Mesendoderm (in vitro differentiated cells): ENCODE measurements at places on chromosomes 4 and X.

- peak; percentile 76 for DNase-seq
Measured at GRCh38 chr4:184265546-184266351, 48.1 kb upstream of the ENPP6 start.

DNA sequence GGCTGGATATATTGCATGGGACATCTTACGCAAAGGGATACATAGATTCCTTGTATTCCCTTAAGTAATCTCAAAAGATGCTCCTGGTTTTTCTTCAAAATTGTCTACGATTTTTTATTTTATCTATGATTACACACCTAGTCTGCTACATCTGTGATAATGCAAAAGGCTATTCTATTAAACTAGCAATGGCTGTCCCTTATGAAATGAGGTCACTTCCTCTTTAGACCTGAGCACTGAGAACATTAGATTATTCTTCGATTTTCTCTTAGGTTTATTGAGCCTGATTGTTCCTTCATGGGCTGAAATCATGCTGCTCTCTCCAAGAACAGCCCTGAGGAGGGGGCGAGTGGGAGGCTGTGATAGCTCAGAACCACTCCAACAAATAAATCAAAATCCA is 126.8 kb upstream of the ENPP6 start:
- no peak for DNase-seq

DNA sequence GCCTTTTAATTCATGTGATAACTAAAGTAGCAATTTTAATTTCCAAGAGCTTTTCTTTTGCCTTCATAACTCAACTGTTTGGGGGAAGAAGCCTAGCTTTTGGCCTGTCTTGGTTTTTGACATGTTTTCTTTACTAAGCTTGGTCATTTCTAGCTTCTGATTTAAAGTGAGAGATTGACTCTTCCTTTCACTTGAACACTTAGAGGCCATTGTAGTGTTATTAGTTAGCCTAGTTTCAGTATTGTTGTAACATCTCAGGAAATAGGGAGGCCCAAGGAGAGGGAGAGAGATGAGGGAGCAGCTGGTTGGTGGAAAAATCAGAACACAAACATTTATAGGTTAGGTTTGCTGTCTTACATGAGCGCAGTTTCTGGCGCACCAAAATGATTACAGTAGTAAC is 44.8 kb downstream of the DCLK2 start:
- no peak for DNase-seq

DNA sequence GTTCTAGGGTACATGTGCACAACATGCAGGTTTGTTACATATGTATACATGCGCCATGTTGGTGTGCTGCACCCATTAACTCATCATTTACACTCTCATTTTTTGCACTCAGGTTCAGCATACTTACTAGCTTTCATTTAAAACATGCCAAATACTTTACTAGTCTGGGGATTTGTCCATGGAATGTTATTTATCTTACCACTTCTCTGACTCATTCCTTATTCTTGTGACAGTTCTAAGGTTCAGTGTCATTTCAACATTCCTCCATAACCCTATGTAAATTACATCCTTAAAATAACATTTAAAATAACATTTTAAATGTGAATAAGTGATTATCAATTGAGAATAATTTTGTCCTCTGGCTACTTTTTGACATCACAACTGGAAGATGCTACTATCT is 19.5 kb upstream of the SYTL5 start:
- DNase-seq, result no peak

DNA sequence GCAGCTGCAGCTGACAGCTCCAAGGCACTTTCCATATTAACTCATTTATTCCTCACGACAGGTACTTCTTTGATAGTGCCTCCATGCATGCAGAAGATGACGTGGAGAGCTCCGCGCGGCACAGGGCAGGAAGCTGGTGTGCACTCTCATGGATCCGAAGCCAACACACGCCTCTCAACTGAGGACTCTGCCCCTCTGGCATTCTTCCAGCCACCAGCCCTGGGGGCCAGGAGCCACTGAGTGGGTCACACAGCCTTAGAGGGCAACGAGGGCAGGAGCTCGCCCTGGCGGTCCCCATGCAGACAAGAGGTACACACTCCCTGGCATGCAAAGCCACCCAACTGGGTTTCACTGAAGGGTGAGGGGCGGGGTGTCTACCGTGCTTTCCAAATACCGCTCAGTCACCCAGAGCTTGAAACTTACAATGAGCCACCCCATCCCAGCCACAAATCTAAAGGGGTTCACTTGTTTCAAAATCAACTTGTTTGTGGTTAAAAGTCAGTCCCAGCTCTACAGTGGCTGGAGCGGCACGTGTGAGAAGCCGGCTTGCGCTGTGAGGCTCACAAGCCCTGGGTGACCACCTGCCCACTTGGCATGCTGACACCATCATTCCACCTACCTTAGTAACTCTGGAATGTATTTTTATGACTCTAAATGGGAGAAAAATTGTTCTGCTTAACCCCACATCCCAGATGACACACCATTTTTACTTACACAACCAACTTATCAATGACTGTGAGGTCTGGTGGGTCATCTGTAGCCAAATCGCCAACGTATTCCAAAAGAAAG is 16.2 kb downstream of the NOP14 start:
- no peak for DNase-seq

- peak; percentile 50 for DNase-seq
Measured at GRCh38 chrX:65596270-65597034, 61.9 kb upstream of the LAS1L start.

DNA sequence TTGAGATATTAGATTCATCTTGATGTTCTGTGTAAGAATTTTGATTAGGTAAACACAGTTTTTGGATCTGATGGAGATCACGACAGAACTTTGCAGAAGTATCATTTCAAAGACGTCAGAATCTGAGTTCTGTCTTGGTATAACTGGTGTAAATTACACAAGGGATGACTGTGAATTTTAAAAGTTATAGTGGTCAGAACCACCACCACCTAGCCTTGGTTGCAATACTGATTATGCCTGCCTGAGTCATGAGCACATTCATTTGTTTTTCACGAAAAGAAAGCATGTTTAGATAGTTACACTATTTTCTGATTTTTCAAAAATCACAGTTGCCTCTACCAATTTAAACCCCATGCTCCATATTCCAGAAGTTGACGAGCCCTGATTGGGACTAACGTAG is 54.8 kb downstream of the ZFX start:
- no peak for DNase-seq

- peak; percentile 70 for DNase-seq
Measured at GRCh38 chr4:121656269-121656641, 40.5 kb downstream of the ANXA5 start.

GRCh38 chrX:672931-673330 is 42.3 kb downstream of the SHOX start:
- no peak for DNase-seq

GRCh38 chr4:66328803-66329574 is 658.7 kb upstream of the EPHA5 start:
- DNase-seq, result peak; percentile 30

GRCh38 chrX:3963980-3964379 is 250.5 kb upstream of the PRKX start:
- DNase-seq, result peak; percentile 1

DNA sequence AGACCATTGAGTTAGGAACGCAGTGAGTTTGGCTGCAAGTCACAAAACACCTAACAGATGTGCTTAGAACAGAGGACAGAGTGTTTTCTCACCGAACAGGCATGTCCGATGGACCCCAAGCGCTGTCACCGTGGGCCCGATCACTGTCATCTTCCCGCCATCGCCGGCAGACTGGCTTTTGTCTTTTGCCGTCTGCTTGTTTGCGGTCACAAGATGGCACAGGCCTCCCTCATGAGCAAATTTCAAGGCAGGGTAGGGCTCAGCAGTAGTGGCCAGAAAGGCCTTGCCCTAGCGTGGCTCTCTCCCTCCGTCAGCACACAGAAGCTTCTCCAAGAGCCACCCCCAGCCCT is 21.4 kb upstream of the MRFAP1 start:
- no peak for DNase-seq

GRCh38 chr4:101259876-101260275 is 87.5 kb downstream of the PPP3CA start:
- DNase-seq, result no peak

- DNase-seq, result no peak
Measured at GRCh38 chr4:89101256-89102161, 9.8 kb upstream of the TIGD2 start.

DNA sequence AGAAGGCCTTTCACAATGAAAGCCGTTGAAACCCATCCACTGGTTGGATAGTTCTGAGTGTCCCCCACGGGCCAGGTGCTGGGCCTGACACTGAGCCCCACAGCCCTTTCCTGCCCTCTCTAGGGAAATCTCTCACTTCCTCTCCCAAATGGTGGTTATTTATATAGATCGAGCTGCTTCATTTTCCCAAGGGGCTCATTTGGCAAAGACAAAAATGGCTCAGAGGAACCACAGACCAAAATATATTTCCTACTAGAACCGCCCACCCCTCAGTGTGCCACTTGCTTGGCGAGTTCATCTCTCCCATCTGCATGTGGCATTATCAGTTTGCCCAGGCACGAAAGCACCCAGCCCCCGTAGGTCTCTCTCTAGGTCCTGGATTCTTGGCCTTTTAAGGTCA is 53.3 kb upstream of the STIM2 start:
- no peak for DNase-seq

GRCh38 chrX:49001521-49002090 is 458 bp downstream of the GRIPAP1 start:
- DNase-seq, result peak; percentile 60

GRCh38 chr4:99027304-99027703 is 31.8 kb downstream of the METAP1 start:
- no peak for DNase-seq

GRCh38 chr4:100679926-100680325 is 162.1 kb upstream of the EMCN start:
- no peak for DNase-seq

DNA sequence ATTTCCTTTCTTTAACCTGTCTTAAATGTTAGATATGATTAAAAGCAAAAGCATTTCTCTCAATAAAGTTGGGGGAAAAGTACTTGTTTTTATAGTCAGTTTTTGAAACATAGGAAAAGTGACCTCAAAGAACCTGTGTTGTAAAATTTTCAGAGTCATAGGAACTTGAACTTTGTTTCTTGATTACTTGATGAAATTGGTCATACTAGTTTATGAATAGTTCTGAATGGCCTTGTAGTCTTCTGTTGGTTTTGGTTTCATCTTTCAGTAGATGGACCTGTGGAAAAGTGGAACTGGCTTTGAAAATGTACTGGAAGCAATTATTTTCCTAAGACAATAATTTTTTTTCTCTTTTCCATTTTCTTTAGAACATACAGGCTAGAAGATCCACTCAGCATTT is 222.2 kb upstream of the NUDT6 start:
- no peak for DNase-seq

DNA sequence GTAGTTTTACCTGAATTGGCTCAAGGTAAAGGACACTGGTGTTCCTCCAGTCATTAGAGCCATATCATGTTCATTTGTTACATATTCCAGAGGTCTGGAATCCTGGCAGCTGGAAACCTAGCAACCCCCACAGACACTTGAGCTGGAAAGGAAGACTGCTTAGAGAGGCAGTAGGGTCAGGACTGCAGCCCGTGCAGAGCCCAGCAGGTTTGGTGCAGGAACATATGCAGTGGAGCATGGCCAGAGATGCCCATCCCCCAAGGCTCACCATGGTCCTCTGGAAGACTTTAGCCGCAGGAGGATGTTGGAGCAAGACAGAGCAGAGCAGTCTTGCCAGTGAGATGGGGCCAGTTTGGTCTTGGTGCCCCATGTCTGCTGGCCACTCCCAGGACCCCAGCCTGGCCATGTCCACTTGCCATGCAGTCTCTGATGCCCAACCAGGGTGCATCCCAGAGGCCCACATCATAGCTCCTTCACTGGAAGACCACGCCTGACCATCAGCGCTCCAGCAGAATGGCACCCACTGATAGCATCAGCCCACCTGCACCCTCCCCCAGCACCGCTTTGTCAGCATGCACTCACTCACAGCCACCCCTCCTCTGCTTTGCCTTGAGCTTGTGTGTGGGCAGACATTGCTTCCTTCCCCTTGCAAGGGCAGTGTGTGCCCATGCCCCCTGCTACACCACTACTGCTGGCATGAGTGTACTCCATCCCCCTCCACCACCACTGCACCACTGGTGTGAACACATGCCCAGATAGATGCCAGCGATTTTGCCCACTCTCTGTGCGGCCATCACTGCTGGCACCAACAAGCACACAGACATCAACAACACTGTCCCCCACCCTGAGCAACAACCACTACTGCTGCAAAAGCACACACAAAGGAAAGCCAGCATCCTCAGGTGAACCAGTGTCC is 190.3 kb upstream of the SPOCK3 start:
- DNase-seq, result no peak

DNA sequence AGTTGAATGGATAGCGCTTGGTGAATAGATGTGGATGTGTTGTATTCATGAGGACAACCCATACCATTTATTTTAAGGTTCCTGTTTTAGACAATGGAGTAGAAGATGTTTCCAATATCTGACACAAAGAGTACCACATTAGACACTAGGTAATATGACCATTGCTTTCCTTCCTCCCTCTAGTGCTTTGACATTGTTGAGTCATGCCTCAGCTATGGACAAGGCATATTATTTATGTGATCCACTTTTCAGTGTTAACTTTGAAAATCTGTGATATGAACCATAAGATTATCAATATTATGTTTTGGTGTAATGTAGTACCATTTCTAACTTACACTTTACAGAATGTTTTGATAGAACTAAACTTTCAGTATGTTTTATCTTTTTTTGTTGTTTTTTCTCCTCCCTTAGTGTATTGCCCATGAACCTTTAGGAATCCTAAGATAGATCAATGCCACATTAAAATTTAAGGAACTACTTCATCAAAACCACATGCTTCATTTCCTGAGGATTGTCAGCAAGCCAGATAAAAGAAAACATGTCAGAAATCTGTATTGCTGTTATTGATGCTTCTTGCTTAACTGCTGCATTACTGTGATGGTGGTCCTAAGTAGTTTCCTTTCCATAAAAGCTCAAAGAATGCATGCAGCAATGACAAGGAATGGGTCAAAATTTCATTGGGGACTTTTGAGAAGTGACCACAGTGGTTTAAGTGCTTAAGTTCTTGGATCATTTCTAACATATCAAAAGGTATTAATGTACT is 105.0 kb downstream of the PCDH7 start:
- DNase-seq, result no peak

GRCh38 chrX:96563646-96564045 is 121.0 kb upstream of the DIAPH2 start:
- DNase-seq, result no peak

DNA sequence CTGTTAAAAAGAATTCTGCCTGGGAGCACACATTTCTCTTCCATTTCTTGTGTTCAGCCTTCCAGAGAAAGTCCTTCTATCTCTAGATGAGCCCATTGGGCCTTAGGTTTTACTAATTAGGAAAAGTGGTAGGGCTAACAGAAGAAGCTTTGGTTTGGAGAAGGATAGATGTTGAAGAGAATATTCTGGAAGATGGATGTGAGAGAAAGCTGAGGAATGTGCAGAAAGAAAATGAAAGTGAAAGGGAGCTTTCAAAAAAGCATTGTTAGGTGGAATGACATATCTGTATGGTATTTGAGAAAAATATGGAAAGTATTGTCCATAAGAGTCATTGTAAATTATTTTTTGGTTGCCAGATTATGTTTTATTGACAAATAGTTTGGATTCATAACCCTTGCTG is 474.8 kb upstream of the SLIT2 start:
- DNase-seq, result no peak

- DNase-seq, result no peak
Measured at GRCh38 chr4:8904041-8904501, 32.4 kb upstream of the HMX1 start.
